MV-4-11 (cell line): ENCODE measurements at places on chromosomes 6 and 20.

GRCh38 chr6:69917834-69918233 is 51.5 kb downstream of the COL19A1 start:
- DNase-seq = peak; percentile 73

DNA sequence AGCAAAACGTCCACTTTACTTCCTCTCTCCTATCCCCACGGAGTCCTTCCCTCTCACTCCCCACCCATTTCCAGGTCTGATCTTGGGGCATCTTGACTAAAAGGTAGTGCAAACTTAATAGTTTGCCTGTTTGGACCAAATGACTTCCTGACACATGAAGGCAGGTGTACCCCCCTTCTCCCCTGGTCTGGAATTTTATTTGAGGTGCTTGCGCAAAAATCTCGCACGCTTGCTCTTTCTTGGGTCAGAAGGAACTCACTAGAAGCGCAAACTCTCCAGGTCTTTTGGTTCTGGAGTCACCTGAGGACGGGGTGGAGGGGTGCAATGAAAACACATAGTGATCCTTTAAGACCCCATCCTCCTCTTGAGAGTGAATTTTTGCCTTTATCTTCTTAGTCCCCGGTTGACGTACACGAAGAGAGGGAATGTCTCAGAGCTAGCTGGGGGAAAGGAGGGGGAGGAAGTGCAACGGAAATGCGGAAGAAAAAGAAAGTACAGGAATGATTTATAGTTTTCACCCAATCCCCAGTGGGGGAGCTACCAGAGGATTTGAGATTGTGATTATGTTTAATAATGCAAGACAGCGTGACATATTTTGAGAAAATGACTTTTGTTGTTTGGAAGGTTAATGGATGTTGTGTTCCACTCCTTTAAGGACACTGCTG is 4.9 kb downstream of the ADGRB3 start:
- DNase-seq = peak; percentile 28

DNA sequence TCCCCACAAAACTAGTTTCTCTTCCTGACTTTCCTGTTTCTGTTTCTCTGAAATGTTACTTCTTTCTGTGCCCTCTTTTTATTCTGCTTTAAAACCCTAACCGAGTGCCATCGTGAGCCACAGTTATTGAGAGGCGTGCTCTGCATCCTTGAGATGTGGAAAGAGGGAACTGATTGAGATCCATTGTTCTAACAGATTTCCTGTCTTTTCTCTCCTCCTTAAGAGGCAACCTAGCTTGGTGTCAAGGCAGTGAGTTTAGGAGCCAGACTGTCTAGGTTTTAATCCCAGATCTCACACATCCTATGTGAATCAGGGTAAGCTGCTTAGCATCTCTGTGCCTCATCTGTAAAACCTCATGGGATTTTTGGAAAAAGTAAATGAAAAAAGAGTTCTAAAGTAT is 57.5 kb downstream of the SNX9 start:
- DNase-seq = no peak

DNA sequence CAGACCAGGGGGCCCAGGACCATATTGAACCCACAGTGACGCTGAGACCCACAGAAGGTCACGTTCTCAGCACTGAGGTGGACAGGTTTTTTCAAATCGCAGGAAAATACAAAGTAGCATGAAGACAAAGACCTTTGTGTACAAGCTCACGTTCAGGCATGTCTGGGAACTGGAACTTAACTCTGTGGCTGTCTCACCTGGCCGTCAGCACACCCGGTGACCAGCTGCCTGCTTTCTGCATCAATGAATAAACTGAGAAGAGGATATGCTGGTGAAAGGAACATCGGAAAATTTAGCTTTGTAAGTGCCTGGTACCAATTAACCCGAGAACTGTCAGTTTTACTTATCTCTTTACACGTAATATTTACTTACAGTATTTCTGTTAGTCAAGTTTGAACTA is 36.5 kb downstream of the WDR27 start:
- no peak for DNase-seq

- DNase-seq = peak; percentile 37
Observed at GRCh38 chr6:137087902-137088301, 43.1 kb upstream of the IL20RA start.

- no peak for DNase-seq
Observed at GRCh38 chr6:122647765-122648164, 37.6 kb downstream of the PKIB start.

GRCh38 chr6:136699358-136699757 is 92.9 kb downstream of the MAP3K5 start:
- DNase-seq = no peak

DNA sequence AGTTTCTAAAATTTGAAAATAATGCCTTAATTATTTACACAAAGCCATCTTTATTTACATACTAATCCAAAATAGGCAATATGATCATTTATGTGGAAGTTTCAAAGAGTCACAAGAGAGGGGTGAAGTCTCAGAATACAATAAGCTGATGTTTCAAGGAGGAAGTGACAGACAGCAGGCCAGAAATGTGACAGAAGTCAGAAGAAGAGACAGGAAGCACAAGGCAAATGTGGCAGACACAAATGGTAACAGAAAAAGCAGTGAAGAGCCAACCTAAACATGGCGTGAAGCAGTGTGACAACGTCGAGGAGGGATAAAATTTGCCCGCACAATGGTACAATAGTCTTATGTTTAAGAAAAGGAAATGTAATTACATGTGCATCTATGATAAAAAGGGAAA is 59.8 kb downstream of the SHPRH start:
- DNase-seq = peak; percentile 46

- DNase-seq = no peak
Observed at GRCh38 chr6:33392595-33392948, 949 bp downstream of the KIFC1 start.

- DNase-seq = peak; percentile 89
Observed at GRCh38 chr20:4961746-4962145, 39.6 kb downstream of the SLC23A2 start.
